Glutamatergic neuron (in vitro differentiated cells): ENCODE measurements at places on chromosomes 2 and 18.

DNA sequence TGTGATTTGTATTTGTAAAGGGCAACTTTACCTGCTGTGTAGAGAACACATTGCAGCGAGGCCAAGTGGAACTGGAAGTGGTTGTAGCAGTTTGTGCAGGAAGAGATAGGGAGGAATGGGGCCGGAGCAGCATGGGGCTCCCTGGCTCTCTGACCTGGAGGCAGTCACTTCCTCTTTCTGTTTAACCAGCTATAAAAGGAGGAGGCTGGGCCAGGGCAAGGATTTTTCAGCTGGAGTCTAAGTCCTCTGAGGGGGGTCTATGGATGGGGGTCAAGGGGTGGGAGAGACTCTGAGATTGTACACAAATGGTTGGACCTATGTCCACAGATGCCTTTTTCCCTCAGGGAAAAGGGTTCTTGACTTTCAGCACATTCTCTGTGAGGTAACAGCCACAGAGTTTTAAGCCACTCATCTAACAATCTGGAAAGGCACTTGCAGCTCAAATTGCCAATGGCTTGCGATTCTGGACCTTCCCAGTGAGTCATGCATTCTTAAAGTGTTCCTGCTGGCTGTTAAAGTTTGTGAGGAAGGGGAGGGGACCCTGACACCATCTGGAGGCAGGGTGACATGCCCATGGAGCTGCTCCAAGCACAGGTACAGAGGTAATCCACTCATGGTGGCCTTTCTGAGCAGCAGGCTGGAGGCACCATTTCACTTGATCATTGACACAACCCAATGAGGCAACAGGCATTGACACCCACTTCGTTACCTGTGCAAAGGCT, 347.0 kb downstream of the CYRIA start:
- no peak for DNase-seq

GRCh38 chr18:61336766-61337165, 3.5 kb downstream of the CDH20 start:
- DNase-seq = no peak

- no peak for DNase-seq
Measured at GRCh38 chr2:85264471-85264870, 63.3 kb downstream of the TGOLN2 start.

GRCh38 chr2:128310761-128311160, 7.9 kb downstream of the HS6ST1 start:
- no peak for DNase-seq

DNA sequence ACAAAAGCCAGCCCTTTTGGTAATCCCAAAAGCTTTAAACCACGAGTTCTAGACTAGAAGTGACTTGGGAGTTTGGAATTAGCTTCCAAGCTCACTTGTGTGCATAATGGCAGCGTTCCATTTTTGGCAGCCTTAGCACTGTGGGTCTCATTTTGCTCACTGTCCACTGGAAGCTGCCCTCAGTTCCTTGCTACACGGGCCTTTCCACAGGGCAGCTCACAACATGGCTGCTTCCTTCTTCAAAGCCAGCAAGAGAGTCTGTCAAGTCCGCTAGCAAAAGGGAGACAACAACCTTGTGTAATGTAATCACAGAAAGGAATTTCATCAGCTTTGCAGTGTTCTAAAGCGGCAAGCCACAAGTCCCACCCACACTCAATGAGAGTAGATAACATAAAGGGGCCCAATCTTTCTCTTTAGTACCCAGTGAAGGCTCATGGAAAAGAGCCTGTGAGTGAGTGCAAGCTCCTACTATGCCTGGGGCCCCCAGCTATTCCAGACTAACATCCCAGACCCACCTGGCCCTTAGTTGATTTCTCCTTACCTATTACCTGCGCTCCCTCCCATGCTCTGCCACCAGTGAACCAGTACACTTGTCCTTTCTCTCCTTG, 239.7 kb upstream of the FBXO11 start:
- DNase-seq = no peak

GRCh38 chr2:180978903-180979748, 1.3 kb upstream of the UBE2E3 start:
- no peak for DNase-seq

GRCh38 chr2:42504364-42505230, 10.8 kb upstream of the KCNG3 start:
- DNase-seq = no peak

DNA sequence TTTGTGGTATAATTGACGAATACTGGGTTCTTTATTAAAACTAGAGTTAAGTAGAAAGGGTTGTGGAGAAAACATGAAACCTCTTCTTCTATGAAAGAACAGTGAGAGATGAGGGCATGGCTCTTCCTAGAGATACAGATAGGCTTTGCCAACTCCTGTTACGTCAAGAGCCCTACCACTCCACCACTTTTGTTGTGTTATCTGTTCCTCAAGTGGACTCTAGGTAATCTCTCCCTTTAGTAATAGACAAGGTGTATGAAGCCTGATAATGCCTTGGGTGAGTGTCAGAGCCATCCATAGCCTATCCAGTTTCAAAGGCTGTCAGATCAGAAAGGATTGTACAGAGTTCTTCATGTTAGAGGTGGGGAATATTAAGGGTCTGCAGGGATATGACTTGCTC, 176.4 kb downstream of the SETBP1 start:
- no peak for DNase-seq

DNA sequence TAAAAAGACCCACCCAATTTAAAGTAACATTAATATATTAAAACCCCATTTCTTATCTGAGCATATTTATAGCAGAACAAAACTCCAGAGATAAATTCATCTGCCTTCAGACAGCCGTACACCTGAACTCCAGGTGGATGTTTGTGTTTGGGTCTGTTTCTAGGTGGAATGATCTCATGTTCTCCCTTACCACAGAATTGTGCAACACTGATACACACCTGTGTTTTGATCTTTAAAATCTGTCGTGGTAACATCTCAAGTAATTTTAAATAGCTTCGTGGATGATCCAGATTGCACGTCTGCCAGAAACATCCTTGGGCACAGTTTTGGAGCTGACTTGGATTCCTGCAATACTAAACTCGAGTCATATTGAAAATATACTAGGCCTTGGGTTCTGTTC, 207.5 kb upstream of the FOSL2 start:
- DNase-seq = no peak

DNA sequence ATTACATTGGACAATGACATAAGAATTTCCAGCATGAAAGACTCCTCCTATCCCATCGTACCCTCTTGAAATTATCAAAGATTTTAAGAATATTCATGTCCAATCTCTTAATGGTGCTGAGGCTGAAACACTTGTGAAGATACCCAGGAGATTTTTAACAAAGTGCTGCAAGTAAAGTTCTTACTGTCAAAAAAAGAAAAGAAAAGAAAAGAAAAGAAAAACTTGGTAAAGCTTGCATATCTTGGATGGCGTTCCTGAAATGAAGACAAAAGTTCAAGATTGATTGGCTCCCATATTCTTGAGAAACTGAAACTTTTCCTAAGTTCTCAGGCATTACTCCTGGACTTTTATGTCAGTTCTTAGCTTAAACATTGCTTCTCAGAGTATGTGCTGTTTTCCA, 1010.5 kb upstream of the PIK3C3 start:
- DNase-seq = no peak

DNA sequence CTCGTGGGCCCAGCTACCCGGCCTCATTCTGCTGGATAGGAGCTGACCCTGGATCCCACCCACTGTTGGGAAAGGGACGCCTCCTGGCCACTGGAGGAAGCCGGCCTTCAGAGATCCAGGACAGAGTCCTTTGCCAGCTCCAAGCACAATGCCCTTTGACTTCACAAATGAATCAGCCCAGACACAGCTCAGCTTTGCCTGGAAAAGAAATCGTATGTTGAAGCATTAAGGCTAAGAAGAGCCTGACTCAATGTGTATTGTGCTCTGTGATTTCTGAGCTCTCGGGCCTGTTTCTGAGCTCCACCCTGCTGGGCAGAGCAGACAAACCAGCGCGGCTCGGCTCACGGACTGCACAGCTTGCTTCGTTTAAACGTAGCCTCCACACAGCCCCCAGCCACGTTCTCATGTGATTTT, 162.9 kb upstream of the APCDD1 start:
- no peak for DNase-seq
